ENCODE measurements at places on chromosomes 12 and 14.

- no peak for DNase-seq
Observed at GRCh38 chr14:39768589-39768988, 336.4 kb upstream of the FBXO33 start.

DNA sequence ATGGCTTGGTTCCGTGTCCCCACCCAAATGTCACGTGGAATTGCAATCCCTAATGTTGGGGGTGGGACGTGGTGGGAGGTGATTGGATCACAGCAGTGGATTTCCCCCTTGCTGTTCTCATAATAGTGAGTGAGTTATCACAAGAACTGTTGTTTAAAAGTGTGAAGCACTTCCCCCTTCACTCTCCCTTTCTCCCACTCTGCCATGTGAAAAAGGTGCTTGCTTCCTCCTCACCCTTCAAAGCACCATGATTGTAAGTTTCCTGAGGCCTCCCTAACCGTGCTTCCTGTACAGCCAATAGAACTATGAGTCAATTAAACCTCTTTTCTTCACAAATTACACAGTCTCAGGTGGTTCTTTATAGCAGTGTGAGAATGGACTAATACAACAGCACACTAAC, 5.3 kb upstream of the CEP128 start:
- DNase-seq, result no peak

DNA sequence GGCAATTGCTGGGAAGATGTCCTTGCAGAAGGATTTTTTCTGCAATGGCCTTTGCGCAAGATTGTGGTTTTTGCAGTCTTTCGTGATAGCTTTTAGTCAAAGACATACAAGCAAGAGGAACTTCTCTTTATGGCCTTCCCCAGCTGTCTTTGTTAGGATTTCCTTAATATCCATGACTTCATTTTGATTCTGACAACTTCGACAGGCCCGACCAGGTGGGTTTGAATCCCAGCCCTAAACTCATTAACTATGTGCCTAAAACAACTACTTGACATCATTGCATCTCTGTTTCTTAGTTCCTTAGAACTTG, 13.3 kb upstream of the VRK1 start:
- no peak for DNase-seq

DNA sequence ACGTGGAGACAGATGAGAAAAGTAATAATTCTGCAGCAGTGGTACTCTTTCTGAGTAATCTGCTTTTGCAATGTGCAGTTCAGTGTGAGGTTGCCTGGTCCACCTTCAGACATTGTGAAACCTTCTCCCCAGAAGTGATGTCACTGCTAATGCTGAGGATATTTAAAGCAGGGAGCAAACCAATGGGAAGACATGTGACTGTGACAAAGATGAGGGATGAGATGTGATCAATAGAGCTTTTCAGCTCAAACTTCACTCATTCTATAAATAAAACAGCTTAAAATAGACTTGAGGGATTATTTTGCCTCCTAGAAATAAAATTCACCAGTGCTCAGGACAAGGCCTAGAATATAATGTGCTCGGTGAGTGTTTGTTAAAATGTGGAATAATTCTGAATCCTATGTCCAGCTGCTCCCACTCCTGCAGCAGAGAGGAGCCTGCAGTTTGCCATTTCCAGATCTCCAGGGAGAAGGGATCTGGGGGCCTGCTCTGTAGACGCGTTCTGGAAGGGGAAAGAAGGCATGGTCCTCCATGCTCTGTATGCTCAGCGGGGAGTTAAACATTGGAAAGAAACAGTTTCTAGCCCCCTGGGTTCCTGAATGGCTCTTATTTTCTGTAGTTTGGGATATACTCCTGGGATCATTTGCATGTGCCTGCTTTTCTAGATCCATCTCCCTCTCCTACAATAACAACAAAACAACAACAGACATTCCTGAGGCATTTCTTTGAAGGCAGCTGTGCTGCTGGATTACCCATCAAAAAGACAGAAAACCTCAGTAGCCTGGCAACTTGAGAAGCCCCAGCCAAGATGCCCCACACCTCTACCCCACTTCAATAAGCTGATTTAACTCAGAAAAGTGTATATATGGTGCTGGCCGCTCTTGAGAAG, 8.9 kb downstream of the SLC7A8 start:
- DNase-seq, result no peak

- no peak for DNase-seq
Observed at GRCh38 chr12:119012179-119012578, 30.8 kb downstream of the SRRM4 start.

DNA sequence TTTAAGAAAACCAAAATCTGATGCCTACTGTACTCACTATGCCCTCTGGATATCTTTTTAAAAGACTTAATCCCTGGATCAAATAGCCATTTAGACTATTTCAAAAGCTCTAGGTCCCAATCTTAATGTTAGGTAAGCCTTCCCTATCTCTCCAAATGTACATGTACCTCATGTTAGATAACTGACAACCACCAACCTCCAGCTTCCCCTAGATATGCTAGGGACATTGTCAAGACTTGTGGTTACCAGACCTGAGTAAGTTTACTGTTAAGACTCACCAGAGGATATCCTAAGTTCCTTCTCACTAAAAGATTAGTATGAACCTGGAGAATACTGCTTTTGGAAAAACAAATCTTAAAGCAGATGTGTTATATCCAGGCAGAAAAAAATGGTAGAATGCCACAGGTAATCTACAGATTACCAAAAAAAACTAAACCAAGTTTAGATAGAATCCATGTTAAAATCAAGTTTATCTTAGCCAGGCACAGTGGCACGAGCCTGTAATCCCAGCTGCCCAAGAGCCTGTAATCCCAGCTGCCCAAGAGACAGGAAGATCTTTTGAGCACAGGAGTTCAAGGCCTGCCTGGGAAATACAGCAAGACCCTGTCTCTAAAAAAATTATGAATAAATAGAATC, 9.7 kb downstream of the NAP1L1 start:
- no peak for DNase-seq

- DNase-seq, result no peak
Observed at GRCh38 chr12:109432431-109432830, 44.7 kb downstream of the KCTD10 start.

- DNase-seq, result no peak
Observed at GRCh38 chr14:33646692-33647260, 304.1 kb downstream of the EGLN3 start.

DNA sequence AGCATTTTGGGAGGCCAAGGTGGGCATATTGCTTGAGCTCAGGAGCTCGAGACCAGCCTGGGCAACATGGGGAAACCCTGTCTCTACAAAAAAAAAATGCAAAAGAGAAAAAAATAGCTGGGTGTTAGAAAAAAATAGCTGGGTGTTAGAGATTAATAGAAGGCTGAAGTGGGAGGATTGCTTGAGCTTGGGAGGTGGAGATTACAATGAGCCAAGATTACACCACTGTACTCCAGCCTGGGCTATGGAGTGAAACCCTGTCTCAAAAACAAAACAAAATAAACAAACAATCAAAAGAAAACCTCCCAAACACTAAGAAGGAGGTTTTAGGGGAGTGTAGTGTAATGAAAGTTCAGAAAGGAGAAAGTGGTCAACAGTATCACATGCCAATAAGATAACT, 202.1 kb downstream of the FLRT2 start:
- no peak for DNase-seq

DNA sequence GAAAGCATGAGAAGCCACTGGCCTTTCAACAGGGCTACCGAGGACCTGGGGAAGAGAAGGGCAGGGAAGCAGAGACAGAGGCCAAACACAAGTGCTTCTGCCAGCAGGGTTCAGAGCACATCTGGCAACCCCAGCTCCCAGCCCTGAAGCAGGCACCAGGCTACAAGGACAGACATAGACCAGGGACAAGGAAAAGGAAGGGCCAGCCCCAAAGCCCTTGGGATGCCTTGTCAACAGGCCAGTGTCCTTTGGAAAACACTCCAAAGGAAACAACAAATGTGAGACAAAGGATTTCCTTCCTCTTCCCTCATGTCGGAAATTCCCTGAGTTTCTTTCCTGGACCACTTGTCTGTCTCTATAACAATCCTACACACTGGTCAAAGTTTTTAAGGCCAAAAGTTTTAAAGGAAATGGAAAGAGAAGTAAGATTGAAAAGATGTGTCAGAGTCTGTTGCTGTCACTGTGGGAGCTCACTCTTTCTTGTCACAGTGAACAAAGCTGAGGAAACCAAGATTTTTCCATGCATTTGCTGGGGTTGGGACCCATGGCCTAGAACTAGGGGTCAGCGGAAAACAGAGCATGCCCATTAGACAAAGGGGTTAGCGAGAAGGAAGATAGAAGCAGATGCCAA, 59.4 kb downstream of the TTC9 start:
- no peak for DNase-seq

- no peak for DNase-seq
Observed at GRCh38 chr14:67395876-67396189, 16.1 kb downstream of the PLEK2 start.

- DNase-seq, result no peak
Observed at GRCh38 chr12:58242796-58243630, 301.6 kb downstream of the ATP23 start.

DNA sequence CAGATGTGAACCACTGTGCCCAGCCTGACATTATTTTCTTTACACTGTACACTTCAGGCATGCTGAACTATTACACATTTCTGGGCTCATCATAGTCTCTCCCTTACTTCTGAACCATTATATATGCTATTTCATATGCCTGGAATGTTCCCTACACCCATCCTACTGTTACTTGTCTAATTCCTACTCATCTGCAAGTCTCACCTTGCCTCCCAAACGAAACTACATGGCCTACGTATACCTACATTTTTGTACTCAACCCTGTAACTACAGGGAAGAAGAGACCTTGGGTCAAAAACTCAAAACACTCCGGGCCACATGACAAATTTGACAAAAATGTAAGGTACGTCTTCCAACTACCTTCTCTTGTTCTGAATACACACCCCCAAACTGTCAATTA, 9.5 kb upstream of the EEA1 start:
- no peak for DNase-seq

GRCh38 chr14:103624860-103625259, 4.2 kb upstream of the KLC1 start:
- no peak for DNase-seq

DNA sequence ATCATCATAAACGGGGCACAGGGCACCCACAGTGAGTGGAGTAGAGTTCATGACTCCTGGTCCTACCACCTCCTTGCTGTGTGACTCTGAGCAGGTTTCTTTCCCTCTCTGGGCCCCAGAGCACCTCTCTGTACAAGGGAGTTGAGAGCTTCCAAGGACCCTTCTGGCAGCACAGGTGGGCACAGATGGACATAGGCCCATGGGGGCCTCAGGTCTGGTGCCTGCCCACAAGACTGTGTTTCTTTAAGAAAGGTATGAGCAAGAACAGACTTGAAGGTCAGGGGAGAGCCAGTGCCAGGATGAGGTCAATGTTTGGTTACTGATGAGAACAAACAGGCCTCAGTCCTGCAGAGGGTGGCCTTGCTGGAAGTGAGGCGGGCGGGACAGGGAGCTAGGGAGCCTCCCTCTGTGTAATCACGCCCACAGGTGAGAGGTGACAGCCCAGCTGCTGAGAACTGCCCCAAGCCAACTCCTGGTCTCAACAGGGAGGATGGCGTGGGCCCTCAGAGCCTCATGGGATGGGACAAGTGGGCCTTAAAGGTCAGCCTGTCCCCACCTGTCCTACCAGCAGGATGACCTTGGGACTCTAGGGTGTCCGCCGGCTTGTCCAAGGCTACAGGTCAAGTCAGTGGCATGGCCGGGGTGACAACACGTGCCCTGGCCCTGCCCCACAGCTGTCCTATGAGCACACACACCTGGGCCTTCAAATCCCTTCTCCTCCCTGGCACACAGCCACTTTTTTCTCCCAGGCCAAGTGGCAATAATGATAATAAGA, 49.1 kb downstream of the CCDC85C start:
- DNase-seq, result no peak

GRCh38 chr12:64566122-64566521, 44.2 kb upstream of the RASSF3 start:
- no peak for DNase-seq

DNA sequence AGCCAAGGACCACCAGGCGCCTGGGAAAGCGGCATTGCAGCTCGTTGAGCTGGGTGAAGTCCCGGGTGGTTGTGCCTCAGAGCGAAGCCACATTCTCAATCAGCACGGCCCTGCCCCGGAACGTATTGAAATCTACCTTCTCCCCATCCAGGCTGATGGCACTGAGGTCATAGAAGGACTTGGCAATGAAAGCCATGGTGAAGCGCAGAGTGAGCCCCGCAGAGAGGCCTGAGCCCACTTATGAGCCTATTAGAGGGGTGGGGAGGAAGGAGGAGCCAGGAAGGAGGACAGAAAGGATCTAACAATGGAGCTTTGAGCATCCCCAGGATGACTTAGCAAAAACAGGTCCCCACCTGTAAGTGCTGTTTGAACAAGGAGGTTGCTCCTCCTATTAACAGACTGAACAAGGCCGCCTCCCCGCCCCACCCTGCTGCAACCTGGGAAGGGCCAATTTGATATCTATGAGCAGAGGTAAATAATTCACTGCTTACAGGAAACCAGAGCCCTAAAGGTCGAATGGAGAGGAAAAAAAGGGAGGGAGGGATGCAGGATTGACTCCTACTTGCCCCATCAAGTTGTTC, at the start of gene GPX2:
Gene GPX2, minus strand, starts transcription at position 215 of the 581 bp plus-strand sequence. Its CDS starts 19 bp downstream, at position 196.
- peak; percentile 87 for DNase-seq

DNA sequence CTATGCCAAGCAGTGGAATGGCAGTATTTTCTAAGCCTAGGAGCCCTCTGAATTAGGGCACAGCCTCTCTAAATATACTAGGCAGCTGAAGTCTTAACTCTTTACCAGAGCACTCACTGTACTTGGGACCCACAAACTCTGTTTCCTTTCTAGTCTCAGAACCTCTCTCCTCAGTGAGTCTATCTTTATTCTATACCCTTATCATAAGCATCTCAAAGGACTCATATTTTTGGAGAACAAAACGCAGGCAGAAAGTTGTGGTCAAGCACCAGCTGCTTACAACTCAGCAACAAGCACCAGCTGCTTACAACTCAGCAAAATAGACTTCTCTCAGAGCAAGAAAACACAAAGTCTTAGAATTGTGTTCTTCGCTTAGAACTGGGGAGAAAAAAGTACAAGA, 993 bp downstream of the CCDC196 start:
- DNase-seq, result no peak

DNA sequence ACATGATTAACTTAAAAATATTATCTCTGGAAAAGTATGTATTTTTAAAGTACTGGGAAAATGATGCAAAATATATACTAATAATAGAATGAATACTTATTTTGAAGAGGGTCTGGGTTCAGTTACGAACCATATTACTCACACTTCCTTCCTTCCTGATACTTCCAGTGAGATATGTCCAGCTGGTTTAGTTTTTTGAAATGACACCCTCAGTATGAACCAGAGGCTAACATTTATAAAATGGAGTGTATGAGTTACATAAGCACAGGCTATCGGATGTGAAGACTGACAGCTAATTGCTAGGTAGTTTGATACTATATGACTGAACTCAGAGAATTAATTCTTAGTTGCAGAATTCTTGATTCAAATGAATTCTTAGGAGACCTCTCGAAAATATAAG, 122.9 kb downstream of the OTOGL start:
- DNase-seq, result no peak

DNA sequence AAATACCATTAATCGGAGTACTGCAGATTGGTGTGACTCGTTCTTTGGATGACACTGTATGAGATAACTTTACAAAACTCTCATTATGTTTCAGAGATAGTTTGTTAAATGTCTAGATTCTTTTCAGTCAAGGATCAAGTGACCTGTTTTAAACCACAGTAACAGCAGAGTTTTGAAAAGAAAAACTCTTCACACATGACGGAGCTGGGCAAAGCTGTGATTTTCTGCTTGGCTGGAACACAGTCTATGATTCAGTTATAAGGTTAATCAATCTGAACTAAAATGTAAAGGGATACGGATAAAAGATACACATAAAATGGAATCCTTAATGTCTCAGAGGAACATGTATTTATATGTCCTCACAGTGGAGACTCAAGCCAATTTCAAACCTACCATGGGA, 573.2 kb downstream of the PRKD1 start:
- DNase-seq, result no peak

GRCh38 chr14:72753044-72753710, 140.7 kb downstream of the DPF3 start:
- DNase-seq, result no peak

Data from NCI-H2107 (cell line).